Stimulated activated effector memory CD8-positive, alpha-beta T cell treated with anti-CD3 and anti-CD28 coated beads, Interleukin-12 subunit alpha, Interleukin-12 subunit beta, amount 100 ng/mL, for 72 hours (primary cell): ENCODE measurements at places on chromosomes 5 and 9.

DNA sequence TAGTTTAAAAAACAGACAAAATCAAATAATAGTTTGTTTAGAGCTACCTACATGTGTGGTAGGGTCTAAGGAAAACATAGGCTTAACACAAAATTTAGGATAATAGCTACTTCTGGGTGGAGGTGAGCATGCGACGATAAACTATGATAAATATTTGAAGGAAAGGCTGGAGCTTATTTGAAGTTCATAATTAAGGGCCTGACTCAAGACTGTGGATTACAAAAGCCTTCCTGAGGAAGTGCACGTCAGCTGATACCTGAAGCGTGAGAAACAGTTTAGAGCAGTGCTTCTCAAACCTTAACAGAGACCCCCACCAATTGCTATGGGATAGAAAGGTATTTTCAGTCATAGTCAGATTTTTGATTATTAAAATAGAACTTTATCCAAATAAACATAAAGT, 20.4 kb upstream of the UBLCP1 start:
- no peak for DNase-seq

DNA sequence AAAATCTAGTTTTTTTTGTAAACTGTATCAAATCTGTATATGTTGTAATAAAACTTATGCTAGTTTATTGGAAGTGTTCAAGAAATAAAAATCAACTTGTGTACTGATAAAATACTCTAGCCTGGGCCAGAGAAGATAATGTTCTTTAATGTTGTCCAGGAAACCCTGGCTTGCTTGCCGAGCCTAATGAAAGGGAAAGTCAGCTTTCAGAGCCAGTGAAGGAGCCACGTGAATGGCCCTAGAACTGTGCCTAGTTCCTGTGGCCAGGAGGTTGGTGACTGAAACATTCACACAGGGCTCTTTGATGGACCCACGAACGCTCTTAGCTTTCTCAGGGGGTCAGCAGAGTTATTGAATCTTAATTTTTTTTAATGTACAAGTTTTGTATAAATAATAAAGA, 24.3 kb downstream of the HMGCR start:
- DNase-seq, result no peak

- DNase-seq, result no peak
Observed at GRCh38 chr5:50969151-50970031, 303.0 kb downstream of the PARP8 start.

DNA sequence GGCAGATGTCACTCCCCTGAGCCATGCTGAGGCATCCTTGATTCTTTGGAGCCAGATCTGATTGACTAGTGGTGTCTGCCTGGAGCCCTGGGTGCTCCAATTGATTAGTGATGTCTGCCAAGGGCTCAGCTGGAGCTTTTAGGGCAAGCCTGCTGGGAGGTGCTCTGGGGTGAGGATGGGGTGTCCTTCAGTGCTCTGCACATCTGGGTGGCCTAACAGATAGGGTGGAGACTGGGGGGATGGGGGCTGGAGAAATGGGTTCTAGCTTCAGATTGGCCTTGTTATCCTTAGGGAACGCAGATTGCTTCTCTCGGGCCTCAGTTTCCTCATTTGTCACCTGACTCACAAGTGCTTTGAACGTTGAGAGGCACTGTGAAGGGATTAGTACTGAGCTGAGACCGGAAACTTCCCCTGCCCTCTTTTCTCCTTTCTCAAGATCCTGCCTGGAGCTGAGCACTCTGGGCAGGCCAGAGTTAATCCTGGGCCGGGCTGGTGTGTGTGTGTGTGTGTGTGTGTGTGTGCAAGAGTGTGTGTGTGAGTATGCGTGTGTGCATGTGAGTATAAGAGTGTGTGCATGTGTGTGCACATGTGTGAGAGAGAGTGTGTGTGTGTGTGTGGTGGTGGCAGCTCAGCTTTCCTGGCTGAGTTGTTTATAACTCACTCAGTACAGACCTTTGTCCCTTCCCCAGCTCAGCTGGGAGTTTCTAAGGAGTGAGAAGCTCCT, 5.6 kb upstream of the IER5L start:
- DNase-seq, result no peak

DNA sequence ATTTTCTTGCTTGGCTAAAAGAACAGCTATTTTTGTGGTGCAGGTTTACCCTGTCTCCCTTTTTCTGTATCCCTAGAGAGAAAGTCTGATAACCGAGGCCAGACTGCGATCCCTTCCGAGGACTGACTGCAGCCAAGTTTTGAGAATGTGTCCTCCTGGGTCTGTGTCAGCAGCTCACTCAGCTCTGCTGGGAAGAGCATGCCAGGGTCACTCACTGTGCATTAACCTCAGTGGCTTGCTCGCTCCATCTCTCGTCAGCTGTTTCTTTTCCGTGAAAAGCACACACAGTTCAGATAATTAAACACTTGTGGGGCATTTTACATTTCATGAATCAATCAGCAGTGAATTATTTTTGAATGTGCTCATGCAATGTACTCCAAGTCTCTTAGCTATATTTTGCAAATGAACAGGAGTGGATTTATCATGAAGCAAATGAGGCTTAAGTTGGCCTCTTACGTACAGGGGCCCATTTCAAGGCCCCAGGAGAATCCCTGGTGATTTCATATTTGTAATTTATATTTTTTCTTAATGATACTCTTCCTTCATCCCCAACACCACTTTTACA, 252.1 kb downstream of the SMARCA2 start:
- DNase-seq, result no peak
